ENCODE measurements at places on chromosomes 6 and 20.

GRCh38 chr6:88165844-88166492 is at the start of gene CNR1:
CNR1 (minus strand) TSS chr6:88166347; CDS start chr6:88145274, 21,073 bp downstream.
- peak; percentile 24 for DNase-seq

- DNase-seq: no peak
Observed at GRCh38 chr6:110778333-110778732, 36.9 kb downstream of the CDK19 start.

- DNase-seq: no peak
Observed at GRCh38 chr6:127762284-127762683, 138.6 kb downstream of the THEMIS start.

DNA sequence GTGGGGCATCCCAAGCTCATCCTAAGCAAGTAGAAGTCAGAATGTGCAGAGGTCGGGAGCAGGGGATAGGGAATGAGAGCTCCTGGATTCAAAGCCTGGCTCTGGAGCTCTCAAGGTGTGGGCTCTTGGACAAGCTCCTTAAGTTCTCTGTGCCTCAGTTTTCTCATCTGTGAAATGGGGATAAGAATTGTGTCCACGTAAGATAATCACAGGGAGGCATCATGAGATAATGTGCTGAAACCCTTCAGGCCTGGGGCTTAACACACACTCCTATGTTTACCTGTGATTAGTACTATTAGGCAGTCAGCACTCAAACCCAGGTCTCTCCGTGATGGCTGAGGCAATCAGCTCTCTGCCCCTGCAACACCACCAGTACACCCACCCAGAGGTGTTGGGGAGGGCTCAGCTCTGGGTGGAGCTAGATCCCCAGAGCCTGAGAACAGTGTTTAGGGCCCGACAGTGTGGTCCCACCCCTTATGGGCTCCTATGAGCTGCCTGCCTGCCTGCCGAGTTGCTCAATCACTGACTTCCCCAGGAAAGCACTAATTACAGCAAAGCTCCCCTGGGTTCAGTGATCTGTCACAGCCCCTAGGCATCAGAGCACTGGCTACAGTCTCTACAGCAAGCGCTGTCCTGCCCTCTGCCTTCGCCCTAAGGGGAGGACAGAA is 6.3 kb upstream of the SIRPA start:
- peak; percentile 53 for DNase-seq

DNA sequence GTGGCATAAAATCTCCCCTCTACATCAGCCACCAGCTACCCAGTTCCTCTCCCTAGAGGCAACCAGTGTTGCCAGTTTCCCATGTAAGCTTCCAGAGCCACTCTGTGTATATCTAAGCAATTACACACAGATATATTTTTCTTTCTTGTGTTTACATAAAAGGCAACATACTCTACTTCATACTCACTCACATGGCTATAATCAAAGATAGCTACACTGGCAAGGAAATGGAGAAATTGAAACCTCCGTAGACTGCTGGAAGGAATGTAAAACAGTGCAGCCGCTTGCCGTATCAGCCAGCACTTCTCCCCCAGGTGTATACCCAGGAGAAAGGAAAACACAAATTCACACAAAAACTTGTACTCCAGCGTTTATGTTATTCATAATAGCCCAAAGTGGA is 38.5 kb upstream of the NELFCD start:
- no peak for DNase-seq

- DNase-seq: no peak
Observed at GRCh38 chr6:56820060-56820459, 134.8 kb upstream of the BEND6 start.

GRCh38 chr6:132506461-132506860 is 6.5 kb downstream of the STX7 start:
- no peak for DNase-seq

GRCh38 chr6:44304282-44305199 is 8.6 kb downstream of the AARS2 start:
- DNase-seq: peak; percentile 55

DNA sequence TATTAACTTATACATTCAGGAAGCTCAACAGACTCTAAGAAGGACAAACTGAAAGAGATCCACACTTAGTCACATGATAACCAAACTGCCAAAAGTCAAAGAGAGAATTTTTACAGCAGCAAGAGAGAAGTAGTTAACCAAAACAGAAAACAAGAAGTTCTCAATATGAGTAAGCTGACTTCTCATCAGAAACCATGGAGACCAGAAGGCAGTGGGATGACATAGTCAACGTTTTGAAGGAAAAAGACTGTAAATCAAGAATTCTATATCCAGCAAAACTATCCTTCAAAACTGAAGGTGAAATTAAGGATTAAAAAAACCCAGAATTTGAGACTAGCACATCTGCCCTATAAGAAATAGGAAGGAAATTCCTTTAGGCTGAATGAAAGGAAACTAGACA is 60.4 kb downstream of the COL19A1 start:
- no peak for DNase-seq

GRCh38 chr6:32047855-32048766 is 9.9 kb downstream of the CYP21A2 start:
- DNase-seq: peak; percentile 64

- DNase-seq: no peak
Observed at GRCh38 chr20:50724112-50724725, 7.2 kb upstream of the PARD6B start.

DNA sequence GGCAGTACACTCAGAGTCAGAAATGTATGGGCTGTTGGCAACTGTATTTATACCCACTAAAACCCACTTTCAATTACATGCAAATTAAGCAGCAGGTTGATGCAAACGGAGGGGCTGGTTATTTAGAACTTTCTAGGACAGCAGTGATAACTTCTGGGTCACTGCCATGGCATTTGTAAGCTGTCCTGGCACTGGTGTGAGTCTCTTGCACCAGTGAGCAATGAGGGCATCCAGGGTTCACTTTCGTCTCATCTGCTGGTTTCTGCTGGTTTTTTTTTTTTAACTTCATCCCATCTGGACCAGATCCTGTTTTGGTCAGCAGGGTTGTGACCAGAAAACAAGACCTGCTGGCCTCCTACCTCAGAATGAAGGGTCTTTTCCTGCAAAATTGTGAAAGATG is 49.2 kb downstream of the CDH26 start:
- DNase-seq: no peak

GRCh38 chr20:44069203-44070011 is 117.6 kb downstream of the JPH2 start:
- DNase-seq: no peak

DNA sequence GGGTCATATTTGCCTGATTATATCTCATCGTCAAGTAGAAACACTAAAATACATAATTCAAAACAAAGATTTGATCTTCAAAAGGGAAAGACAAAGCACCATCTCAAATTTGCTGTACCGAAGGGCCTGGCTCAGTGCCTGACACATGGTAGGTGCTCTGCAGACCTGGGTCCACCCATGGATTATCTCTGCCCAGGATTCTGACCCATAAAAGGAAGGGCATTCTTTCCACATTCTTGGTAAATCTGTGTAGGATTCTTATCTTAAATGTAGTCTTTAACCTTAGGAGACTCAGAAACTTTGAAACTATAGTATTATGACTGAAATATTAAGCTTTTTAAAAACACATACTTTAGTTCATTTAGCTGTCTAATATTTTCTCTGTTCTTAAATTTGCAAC is 274.1 kb upstream of the FLRT3 start:
- DNase-seq: no peak

DNA sequence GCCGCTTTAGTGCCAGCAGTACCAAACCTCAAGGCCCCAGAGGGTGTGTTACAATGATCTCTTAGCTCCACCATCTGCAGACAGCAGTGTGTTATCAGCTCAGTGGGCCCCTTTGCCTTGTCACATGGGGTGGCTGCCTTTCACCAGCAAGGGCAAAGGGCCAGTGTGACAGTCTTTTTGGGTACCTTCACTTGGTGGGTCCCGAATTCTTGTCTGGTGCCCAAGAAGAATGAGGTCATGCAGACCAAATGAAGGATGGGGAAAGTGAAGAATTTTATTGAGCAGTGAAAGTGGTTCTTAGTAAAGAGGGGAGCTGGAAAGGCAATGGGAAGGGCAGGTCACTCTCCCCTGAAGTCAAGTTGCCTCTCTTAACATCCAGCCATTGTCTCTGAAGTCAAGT is 2.9 kb upstream of the SMIM28 start:
- DNase-seq: no peak

GRCh38 chr6:110400208-110400607 is 15.2 kb downstream of the DDO start:
- no peak for DNase-seq

DNA sequence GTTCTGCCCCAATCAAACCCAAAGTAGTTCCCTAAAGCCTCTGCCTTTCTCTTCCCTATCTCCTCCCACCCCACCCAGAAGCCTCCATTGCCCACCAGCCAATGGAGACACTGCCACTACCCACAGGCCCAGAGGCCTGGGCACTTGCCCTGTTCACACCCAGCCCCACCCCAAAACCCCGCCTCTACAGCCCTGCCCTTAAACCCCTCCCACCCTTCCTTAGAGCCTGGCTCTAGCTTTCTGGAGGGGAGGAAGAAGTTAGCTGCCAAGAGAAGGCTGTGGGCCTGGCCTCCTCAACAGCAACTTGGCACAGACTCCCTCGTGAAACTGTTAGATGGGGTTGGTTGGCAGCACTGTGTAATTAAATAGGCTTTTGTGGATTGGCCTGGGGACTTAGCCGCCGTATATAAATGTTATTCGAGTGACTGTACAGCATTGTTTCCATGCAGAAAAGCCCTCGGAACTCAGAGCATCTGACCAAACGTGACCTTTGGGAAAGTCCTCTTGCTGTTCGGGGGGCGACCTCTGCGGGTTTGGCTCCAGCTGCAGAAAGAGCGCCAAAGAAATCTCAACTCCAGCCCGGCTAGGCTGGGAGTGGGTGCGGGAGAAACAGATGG is 31.4 kb downstream of the COL11A2 start:
- DNase-seq: peak; percentile 98

DNA sequence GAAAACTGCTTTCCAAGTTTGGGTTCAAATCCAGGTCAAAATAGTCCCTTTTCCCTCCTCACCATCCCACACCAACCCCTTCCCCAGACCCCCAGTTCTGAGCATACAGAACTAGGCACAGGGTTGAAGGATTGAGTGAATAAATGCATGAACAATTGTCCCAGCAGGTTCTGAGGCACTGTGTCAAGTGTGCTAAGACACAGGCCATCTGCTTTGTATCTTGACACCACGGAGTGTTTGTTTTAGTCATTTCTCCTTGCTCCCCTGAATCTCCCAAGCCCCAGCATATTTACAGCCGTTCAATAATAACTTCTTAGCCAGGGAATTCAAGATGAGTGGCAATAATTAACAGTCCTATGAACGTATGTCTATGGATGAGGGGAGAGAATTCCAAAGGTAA is 102.8 kb upstream of the JARID2 start:
- DNase-seq: no peak

GRCh38 chr6:47759364-47759763 is 22.5 kb upstream of the OPN5 start:
- no peak for DNase-seq

GRCh38 chr6:118509009-118509617 is 39.0 kb upstream of the PLN start:
- peak; percentile 34 for DNase-seq

- DNase-seq: no peak
Observed at GRCh38 chr6:46745973-46746372, 760 bp upstream of the ANKRD66 start.

DNA sequence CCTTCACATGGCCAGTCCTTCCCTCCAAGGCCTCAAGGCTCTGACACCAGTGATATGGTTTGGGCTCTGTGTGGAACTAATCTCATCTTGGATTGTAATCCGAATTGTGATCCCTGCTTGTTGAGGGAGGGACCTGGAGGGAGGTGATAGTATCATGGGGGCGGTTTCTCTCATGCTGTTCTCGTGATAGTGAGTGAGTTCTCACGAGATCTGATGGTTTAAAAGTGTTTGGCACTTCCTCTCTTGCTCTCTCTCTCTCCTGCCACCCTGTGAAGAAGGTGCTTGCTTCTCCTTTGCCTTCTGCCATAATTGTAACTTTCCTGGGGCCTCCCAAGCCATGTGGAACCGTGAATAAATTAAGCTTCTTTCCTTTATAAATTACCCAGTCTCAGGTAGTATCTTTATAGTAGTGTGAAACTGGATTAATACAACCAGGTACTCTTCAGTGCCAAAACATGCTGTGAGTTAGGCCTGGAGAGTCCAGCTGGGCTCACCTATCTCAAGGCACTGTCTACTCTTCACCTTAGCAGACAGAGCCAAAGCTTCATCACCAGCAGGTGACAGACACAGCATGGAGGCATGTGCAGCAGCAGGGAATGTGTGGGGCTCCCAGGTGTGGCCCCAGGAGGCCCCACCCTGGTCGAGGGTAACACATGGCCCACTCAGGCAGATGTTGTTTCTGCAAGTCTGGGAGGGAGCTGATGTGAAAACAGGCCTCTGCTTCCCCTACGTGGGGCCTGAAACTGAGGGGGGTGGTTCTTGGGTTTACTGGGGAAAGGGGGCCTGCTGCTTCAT is 97.5 kb upstream of the CDYL start:
- DNase-seq: no peak

GRCh38 chr6:66985816-66986215 is 1278.8 kb upstream of the EYS start:
- DNase-seq: no peak

- peak; percentile 58 for DNase-seq
Observed at GRCh38 chr6:128252341-128253176, 267.8 kb downstream of the PTPRK start.

DNA sequence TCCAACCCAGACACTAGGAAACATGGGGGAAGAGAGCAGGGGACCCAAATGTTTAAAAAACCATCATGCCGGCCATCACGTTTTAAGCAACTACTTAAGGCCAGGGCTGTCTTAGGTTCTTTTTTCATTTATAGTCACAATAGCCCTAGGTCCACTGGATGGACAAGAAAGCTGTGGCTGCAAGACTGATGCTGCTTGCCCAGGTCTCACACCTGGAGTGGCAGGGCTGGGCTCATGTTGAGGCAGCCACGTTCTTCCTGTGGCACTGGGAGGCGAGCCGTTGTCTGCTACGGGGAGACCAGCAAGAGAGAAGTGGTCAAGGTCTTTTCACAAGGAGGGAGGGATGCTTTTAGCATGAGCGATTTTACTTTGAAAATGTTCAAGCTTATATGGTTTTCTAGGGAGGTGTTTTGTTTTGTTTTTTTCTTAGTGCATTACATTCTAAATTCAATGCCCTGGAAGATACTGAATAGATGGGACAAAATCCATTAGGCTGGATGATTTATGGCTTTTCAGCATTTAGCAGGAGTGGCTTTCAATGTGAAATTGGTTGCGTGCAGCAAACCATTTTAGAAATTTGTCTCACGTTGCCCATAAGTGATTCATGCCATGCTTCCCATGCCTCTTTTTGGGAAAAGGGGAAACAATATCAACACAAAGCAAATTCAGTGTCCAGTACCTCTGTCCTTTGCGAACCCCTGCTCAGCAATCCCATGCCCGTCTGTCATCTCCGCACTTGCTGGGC is 106.6 kb upstream of the SNX9 start:
- DNase-seq: no peak

- DNase-seq: no peak
Observed at GRCh38 chr6:129704708-129705107, 5.3 kb downstream of the ARHGAP18 start.

DNA sequence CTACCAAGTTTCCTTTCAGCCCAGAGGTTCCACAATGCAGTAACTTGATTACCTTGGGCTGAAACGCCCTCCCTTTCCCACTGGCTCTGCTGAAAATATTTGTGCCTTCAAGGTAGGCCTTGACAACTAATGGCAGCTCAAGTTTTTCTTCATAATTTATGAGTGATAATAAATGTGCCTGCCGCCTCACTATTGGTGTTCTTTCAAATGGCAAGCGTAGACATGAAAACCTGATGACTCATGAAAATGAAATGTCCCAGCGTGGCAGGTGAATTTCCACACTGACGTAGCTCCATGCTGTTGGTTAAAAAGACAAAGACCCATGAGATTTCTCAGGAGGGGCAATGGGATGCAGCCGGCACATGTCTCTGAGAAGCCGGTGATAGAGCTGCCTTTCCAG is 107.2 kb upstream of the GGTLC1 start:
- no peak for DNase-seq
